HuH-7.5 (cell line): ENCODE measurements at places on chromosomes 1 and 21.

- no peak for DNase-seq
These were observed 53.1 kb upstream of the GPR37L1 start for GRCh38 chr1:202069662-202070061.

DNA sequence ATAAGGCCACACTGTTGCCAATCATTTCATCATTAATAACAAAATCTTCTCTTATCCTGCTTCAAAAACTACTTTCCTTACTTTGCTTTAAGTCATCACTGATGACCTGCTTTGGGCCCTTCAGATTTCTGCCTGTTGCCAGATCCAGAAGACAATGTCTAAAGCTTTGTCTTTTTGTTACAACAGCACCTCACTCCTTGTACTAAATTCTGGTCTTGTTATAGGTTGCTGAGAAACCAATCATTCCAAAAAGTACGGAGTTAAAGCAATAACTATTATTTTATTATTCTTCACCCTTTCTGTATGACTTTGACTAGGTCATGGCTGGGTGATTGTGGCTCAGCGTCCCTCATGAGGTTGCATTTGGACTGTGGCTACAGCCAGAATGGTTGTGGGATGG, 633.5 kb downstream of the PTPRU start:
- DNase-seq: no peak

- DNase-seq: no peak
These were observed 29.1 kb downstream of the STPG1 start for GRCh38 chr1:24384251-24385090.

- DNase-seq: no peak
These were observed 17.7 kb upstream of the FRRS1 start for GRCh38 chr1:99784143-99784542.

GRCh38 chr21:35511696-35512162, 462.6 kb upstream of the RUNX1 start:
- DNase-seq: no peak

- no peak for DNase-seq
These were observed 17.7 kb upstream of the A3GALT2 start for GRCh38 chr1:33338440-33339211.

DNA sequence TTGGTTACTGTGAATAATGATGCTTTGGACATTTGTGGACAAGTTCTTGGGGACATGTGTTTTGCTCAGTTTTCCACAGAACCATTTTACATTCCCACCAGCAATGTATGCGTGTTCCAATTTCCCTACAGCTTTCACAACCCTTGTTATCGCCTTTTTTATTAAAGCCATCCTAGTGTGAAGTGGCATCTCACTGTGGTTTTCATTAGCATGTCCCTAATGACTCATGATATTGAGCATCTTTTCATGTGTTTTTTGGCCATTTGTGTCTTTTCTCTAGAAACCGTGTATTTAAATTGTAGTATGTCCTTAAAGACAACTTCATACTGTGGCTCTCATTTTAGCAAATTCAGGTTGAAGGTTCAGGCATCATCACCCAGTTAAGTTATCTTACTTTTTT, 132.1 kb downstream of the TGFBR3 start:
- no peak for DNase-seq

DNA sequence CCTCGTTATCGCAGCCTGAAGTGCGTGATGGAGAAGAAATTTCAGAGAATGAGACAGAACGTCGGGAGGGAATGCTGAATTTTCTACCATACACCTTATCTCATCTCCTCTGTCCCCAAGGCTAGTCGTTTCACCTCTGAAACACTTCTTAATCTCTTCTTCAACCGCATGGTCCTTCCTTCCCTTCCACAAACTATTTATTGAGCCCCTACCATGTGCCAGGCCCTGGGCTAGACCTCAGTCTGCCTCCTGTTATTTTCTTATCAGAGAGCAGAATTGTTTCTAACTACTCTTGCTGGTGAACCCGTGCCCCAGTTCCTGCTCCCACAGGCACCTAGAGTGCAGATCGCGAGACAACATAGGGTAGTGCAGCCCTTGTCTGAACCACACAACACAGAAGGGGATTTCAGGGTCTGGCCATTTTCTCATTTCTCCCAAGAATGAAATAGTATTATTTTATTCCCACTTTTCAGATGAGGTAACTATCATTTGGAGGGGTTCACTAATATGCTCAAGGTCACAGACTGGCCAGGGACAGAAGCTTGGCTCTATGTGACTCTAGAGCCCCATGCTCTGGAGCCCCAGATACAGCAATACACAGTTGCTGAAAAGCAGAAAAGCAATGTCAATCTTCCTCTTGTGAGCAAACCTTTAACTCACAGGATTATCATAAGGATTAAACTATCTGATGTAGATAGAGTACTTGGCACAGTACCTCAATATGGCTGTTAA, 598 bp upstream of the ADIPOR1 start:
- DNase-seq: peak; percentile 38

DNA sequence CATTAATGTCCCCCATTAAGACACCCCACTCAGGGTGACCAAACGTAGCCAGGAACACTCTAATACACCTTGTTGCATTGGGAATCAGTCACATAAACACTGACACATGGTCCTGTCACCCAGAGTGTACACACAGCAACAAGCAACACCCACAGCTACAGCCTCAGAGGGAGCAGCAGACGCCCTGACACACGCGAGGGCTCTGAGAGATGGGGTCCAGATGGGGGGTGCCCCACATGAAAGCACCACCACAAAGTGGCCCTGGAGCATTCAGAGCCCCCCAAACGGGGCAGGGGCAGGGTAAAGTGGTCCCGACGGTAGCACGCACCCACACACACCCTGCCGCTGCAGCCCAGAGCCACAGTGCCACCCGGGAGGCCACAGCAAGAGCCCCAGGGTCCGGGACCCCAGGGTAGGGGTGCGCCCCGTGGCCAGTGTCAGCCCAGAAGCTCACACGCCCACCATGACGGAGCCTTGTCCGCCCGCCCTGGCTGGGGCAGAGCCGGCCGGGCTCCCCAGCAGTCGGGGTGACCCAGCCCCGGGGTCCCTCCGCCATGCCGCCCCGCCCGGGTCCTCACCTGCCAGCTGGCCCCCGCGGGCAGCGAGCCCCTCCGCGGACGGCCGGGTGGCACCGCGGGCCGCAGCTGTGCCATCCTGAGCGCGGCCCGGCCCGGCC, 47.3 kb downstream of the RAP1GAP start:
- no peak for DNase-seq

DNA sequence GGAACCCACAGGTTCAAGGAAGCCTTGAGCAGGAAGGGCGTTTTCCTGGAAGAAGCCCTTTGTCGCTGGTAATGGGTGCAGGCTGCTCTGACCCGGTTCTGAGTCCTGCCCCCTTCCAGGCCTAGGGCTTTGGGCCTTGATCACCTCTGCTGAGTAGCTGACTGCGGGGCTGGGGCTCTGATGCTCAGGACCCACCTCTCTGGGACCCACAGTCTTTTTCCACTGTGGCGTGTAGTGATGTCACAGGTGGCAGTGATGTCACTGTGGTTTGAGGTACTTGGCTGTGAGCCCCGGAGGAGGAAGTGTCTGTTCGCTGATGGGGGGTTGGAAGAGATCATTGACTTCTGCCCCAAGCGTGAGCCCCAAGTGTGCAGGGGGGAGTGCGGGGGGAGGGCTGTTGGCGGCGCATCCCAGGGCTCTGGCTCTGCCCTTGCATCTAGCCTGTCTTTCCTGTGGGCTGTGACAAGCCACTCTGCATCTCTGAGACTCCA, 6.9 kb downstream of the TNFRSF1B start:
- no peak for DNase-seq

GRCh38 chr21:41269535-41269934, 47.1 kb upstream of the FAM3B start:
- no peak for DNase-seq

DNA sequence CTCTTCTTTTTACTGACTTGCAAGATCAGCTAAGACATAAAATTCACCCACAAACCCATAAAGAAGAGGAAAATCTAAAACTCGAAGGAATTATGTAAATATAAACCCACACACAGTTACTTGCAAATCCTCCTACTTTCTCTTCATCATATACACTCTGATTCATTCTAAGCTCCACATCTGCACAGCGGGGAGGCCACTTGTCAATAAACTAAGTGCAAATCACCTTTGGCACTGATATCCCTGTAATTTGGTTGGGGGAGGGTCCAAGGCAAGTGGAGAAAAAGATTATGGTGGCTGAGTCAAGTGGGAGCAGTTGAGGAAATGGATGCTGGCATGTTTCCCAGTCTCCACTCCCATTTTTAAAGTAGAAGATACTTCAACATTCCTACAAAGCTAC, 596.5 kb downstream of the MATN1 start:
- no peak for DNase-seq

DNA sequence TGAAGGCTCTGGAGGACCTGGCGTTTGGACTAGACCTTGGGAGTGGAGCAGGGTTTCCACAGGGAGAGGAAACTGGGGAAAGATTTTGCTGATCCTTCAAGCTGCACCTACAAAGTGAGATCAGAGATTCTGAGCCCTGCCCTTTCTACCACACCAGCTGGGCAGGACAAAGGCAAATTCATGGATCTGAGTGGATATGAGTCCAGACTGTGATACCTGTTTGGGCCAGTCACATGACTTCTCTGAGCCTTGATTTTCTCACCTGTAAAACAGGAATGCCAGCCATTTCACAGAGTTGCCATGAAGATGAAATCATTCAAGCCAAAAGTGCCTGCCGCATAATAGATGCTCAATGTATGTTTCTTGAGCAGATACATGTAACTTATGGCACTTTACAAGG, 4.9 kb upstream of the RASSF5 start:
- DNase-seq: no peak

- no peak for DNase-seq
These were observed 434.6 kb upstream of the PRMT6 start for GRCh38 chr1:106621853-106622252.

DNA sequence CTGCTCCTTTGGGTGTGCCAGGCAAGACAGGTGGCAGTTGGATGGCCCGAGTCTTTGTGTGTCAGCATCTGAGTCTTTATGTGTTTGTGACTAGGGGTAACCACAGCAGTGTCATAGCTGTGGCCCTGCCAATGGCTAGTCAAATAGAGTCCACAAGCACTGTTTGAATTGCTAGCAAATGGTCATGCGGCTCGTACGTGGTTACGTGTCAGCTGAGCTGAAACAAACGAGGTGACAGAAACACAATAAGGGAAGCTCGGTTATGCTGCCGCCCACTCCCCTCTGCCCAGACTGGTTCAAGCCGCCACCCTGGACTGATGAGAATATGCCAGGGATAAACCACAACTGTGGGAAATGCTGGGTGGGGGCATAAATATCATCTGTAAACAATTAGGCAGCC, 174.3 kb upstream of the LMO4 start:
- DNase-seq: no peak

- DNase-seq: no peak
These were observed 2.6 kb downstream of the EFHD2 start for GRCh38 chr1:15412175-15412800.

GRCh38 chr1:186404454-186405051, 28.9 kb downstream of the ODR4 start:
- DNase-seq: peak; percentile 7

DNA sequence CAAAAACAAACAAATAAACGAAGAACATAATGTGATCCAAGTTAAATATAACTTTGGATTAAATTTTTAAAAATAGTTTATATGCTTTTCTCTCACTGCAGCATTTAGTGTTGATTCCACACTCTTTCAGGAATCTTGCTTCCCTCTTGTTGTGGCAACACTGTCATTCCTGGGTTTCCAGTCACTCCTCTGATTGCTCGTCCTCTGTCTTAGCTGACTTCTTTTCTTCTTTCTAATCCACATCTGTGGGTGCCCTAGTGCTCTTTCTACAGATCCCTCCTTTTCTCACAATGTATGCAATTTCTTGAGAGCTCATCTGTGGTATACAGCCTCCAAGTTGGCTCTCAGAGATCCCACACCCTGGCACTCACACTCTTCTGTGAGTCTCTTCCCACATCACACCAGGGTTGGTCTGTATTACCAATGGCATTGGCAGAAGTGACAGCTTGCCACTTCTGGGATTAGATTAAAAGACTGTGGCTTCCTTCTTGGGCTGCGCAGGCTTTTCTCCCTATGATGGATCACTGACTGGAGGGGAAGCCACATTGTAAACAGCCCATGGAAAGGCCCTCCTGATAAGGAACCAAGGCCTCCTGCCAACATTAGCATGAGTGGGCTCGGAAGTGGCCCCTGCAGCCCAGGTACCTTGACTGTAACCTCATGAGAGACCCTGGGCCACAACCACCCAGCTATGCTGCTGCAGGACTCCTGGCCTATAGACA, 11.5 kb upstream of the MYOC start:
- DNase-seq: no peak

DNA sequence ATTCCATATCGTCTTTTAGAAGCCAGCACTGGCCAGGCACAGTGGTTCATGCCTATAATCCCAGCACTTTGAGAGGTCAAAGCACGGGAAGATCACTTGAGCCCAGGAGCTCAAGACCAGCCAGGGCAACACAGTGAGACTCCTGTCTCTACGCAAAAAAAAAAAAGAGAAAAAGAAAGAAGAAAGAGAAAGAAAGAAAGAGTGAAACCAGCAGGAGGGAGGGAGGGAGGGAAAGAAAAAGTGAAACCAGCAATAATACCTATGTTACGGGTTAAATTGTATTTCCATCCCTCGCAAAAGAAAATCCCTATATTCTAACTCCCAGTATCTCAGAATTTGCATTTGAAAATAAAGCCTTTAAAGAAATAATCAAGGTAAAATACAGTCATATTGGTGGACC, 10.4 kb downstream of the COP1 start:
- no peak for DNase-seq

- no peak for DNase-seq
These were observed 375.3 kb upstream of the C1orf87 start for GRCh38 chr1:60448850-60449249.

- no peak for DNase-seq
These were observed 27.3 kb upstream of the ZNF362 start for GRCh38 chr1:33228935-33229487.

DNA sequence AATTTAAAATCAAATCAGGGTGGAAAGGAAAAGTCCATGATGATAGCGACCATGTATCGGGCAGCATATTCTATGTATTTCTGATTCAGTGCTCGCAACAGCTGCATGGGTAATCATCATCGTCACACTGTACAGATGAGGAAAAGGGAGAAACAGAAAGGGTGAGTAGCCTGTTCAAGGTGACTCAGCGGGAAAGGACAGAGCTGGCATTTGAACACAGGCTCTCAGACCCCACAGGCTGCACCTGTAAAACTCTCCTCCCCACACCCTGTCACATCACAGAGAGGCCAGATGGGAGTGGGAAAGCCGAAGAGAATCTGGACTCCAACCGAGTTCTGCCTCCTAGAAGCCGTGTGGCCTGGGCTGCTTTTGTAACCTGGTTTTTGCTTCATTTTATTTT, 14.0 kb downstream of the RUNX1 start:
- no peak for DNase-seq

DNA sequence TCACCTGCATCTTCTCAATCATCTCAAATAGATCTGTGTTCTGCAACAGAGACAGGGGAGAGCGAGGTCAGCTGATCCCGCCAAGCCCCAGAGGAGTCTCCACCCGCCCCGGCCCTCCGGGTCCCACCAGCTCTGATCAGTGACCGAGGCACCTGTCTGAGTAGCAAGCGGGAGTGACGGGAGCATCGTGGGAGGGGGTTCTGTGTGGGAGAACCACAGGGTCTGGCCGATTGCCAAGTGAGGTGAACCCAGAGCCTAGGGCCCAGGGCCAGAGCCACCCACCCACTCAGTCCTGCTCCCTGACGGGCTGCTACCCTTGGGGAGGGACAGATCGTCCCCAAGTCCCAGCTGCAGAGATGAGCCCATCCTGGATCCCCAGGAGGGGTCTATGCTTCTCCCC, 49.1 kb downstream of the RAP1GAP start:
- DNase-seq: no peak
